Activated T-cell treated with anti-CD3 and anti-CD28 coated beads, Interleukin-2, amount 50 U/mL, for 72 hours (primary cell): ENCODE measurements at places on chromosomes 3 and 15. TPM values are rescaled to one million over a fixed set of nuclear protein-coding genes. Genes with fewer than 3 reads are reported as not detected.

GRCh38 chr3:43769097-43769884 lies 78.6 kb downstream of the ABHD5 start:
- DNase-seq = peak; percentile 84

- no peak for DNase-seq
Measured at GRCh38 chr3:4746241-4746958, 232.8 kb upstream of the BHLHE40 start.

GRCh38 chr3:151003029-151003767 lies 30.7 kb upstream of the CLRN1 start:
- no peak for DNase-seq

GRCh38 chr3:151412989-151413388 lies 28.4 kb upstream of the P2RY12 start:
- DNase-seq = no peak

DNA sequence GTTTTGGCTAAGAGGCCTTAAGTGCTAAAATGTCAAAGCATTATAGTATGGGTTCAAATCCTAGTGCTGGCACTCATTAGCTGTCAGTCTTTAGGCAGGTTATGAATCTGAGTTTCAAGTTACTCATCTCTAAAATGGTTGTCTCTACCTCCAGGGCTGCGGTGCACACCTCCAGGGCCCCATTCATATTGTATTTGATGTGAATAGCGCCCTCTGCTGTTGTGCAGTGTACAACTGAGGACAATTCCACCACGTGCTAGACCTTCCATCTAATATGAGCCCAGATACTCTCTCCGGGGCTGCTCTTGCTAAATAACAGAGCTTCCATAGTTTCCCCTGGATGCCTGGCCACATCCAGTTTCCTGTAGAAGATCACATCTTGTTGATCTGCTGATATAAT lies 54.3 kb downstream of the OXNAD1 start:
- peak; percentile 87 for DNase-seq

DNA sequence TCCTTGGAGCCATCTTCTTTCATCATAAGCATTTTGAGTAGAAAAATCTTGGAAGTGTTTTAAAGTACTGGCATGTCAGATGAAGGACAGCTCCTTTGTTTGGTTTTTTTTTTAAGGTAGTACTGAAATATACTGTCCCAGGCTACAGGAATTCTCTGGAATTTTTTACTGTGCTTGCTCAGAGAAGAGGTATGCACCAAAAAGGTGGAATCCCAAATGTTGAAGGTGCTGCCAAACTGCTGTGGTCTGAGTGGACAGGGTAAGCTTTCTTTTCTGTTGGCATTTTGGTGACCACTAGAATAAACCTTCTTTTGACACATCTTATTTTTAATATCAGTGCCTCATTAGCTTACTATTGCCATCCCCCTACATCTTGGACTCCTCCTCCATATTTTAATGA lies 7.2 kb downstream of the GNL3 start:
- DNase-seq = no peak

DNA sequence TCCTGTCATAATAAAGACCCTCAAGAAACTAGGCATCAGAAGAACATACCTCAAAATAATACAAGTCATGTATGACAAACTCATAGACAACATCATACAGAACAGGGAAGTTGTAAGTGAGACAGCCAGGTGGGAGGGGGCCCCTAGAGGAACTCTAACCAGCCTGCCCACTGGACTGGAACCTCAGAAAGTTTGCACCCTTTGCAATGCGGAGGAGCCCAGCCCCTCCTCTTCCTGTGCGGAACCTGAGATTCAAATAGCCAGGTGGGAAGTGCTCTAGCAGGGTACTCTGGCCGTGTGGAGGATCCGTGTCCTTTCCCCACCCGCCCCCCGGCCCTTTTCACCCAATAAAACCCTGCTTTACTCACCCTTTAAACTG lies 387.0 kb upstream of the CBLB start:
- DNase-seq = no peak

DNA sequence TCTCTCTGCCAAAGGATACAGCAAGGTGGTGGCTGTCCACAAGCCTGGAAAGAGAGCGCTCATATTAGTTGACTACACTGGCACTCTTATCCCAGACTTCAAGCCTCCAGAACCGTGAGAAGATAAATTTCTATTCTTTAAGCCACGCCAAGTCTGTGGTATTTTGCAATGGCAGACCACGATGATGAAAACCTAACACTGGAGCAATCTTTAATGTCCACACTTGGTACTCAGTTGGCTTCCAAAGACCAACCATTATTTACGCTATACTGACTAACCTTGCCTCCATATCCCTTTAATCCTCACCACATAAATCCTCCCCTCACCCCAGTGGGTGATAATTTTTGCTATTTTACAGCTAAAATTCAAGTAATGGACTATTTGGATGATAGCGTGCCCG lies 16.9 kb upstream of the LACTB start:
- DNase-seq = no peak

DNA sequence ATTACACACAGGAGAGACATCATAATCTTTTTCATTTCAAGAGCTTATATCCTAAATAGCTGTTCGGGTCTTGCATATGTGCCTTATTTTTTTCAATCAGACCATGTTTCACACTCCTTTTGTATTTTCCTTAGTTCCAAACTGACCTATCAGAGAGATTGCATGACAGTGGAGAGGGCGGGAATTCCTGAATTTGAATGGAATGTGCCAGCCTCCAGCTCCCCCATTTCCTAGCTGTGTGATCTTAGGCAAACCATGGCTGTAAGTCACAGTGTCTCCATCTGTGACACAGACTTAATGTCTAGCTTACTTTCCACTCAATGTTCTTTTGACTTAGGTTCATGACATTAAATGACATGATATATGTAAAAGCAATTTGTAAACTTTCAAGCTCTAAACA lies 62.0 kb upstream of the CSTA start:
- no peak for DNase-seq

DNA sequence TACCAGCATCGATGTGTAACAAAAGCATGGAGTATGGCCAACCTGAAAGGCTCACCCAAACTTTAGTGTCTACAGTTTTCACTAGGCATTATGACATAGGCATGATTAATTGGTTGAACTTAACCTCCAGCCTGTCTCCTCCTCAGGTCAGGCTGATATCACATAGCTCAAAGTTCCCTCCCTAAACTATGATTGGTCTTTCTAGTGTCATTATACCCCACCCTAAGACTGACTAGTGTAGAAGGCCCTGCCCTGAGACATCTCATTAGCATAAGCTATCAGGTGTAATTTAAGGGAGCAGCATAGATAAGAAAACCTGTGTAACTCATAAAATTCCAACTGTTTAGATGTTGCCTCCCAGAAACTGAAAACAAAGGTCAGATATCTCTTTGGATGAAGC lies 195.2 kb downstream of the ALCAM start:
- no peak for DNase-seq

DNA sequence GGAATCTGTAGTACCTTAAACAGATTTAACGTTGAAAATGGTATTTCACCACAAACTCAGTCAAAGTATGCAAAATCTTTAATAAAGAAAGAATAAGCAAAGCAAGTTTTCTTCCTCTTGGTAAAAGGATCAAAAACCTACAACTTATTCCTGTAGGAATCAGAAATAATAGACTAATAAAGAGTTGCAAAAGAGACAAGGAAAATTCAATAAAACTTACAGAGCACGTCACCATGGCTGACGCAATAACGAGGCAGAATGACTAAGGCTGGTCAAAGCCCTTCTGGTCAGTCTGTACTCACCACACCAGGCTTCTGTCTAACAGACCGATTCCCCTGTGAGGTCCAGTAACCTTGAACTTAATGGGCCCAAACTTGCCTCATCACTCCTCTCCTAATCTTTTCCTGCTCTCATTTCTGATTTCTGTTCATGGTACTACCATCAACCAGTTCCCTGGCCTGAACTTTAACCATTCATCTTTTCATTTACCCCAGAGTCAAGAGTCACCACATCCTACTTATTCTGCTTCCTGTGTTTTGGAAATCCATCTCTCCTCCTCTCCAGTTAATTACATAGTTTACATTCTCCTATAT lies 5.0 kb downstream of the MASP1 start:
- no peak for DNase-seq

GRCh38 chr3:130950124-130950523 lies 56.2 kb downstream of the ATP2C1 start:
- no peak for DNase-seq

GRCh38 chr15:83955806-83956265 lies 279.7 kb upstream of the GOLGA6L4 start:
- no peak for DNase-seq

Gene GNAT1
- total RNA-seq = not detected

Gene ZNF662
- 3.8 TPM for total RNA-seq

Gene SOX2
- total RNA-seq = 0.16 TPM
